ENCODE measurements at places on chromosomes 4 and X.
A peak's percentile ranks its signal among the peaks of the same experiment; 100 is the strongest.

DNA sequence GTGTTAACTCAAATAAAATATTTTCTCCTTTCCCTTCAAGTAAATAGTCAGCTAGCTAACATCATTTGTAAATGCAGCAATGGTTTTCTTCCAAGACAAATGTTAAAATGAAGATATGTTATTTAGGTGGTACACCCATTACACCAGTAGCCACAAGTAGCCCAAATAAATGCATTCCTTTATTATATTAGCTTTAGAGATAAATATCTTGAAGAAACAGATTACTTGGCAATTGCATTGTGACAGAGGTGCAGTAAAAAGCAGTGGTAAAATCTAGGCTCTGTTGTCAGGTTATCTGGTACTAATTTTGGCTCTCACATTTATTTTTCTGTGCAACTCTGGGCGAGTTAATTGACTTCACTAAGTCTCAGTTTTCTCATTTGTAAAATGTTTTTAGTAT is 193.0 kb downstream of the NAA11 start:
- DNase-seq, result no peak

- DNase-seq, result peak; percentile 14
Measured at GRCh38 chr4:78951862-78952472, 12.7 kb upstream of the PAQR3 start.

GRCh38 chr4:17664755-17665154 is 50.3 kb downstream of the MED28 start:
- no peak for DNase-seq

DNA sequence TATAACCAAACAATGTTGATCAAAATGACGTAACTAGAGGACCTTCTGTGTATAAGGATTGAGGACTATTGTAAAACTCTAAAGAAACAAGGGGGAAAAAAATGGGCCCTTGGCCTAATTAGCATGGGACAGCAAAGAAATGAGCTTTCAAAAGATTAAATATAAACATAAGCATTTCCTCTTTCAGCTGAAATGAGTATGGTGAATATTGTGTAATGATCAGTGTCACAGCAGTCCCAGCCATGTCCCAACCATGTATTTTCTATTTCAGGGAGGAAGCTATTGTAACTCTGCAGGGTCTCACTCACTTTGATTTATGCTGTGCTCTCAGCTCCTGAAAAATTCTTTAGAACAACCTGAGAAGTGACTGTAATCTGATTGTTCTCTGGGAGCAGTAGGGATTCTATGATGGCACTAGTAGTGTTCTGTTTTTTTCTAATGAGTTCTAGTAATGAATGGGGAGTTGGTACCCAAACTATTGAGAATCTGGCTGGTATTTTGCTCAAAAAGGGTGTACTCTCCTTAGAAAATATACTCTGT is 25.8 kb downstream of the ANXA10 start:
- DNase-seq, result no peak

GRCh38 chr4:20687864-20688263 is 12.4 kb upstream of the PACRGL start:
- no peak for DNase-seq

DNA sequence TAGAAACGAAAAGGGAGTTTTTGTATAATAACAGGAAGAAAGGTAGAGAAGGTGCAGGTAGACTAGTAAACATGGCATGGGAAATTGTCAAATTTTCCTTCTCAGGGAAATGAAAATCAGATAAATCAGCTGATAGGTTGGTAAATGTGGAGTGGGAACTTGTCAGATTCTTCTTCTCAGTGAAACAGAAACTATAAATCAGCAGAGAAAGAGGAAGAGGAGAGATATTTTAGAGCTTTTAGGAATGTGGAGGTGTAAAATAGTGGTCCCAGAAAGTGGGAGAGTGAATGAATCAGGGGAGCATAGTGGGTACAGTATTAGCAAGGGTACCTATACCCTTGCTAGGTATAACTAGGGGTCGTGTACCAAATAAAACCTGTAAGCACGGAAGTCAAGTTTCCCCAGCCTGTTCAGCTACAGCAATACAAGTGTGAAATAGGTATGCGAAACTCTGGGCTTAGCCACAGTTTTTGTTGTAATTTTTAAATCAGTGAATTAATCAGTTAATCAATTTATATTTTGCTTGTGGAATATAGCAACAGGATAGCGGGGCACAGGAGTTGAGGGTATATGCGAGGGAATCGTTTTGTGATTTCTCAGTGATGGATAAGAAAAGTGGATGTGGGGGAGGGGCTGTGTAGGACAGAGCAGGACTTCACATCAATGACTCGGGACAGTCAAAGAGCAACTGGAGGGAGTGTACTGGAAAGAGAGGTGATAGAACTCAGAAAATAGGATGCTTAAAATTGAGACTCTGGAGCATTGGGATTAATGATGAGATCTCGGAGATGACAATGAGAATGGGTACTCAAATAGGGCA is 561.5 kb downstream of the INPP4B start:
- DNase-seq, result no peak

- no peak for DNase-seq
Measured at GRCh38 chr4:6493658-6494304, 21.4 kb upstream of the PPP2R2C start.

DNA sequence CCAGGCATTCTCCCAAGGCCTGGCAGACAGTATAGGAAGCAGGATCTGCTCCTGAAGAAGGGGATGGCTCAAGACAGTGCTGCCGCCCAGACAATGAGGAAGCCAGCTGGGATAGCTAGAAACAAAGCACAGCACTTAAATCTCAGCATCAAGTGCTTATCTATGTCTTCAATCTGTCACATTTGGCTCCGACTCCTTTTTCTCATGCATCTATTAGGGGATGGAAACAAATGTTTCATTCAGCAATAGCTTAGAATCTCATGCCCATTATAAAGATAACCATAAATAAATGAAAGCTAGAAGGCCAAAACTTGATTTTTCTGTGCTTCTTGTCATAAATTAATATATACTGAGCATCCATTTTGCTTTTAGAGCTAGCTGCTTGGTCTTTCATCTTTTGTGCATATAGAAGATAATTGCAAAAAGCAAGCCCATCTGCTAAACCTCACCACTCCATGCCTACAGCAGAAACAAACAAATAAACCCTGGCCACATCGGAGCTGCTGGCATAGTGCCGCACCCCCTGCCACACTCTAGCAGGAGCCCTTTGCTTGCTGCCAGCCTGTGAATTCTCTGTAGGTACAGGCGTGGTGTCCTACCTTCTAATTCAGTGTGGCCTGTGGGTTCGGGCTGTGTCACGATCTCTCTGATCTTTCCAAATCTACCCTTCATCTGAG is 75.9 kb downstream of the AASDH start:
- no peak for DNase-seq

DNA sequence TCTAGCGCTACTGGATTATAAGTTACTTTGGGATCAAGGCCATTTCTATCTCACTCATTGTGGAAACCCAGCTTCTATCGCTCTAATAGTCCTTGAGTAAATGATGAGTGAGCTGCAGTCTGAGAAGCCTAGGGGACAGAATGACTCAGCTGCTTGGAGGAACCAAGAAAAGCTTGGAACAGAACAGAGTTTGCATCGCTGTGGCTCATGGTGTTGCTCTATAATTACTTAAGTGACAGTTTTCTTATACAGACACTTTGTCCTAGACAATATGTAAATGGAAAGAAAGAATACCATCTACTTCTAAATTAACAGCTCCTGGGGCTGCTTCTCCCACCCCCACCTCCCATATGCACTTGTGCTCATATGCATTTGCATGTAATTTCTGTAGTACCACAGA is 156.9 kb downstream of the SLIT2 start:
- DNase-seq, result no peak

DNA sequence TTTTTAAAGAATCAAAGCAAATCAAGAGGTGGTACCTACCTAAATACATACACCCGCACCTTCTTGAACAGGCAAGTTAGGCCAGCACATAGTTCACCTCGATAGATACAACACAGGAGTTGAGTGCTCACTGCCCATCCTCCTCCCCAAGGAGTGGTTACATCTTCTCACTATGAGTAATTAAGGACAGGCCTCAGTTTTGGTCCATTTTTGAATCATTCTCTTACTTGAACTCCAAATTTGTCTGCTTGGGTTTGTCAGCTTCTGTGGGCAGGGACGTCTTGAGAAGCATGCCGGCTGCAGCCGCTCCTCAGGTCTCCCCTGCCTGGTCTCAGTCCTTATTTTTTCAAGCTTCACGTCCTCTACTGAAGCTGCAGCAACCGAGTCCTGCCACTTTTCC is 190.6 kb upstream of the RBPJ start:
- no peak for DNase-seq

- DNase-seq, result no peak
Measured at GRCh38 chr4:73803213-73803612, 33.3 kb upstream of the CXCL6 start.

GRCh38 chrX:118963159-118963558 is 11.3 kb upstream of the LONRF3 start:
- DNase-seq, result no peak

Data from SHP77 treated with DMSO at 0.1 percent for 48 hours (cell line).